M059J (cell line): ENCODE measurements at places on chromosomes 6 and 20.

- no peak for DNase-seq
Measured at GRCh38 chr20:13639150-13639497, 392 bp upstream of the TASP1 start.

- DNase-seq, result peak; percentile 98
Measured at GRCh38 chr20:58623579-58624473, 27.3 kb upstream of the STX16 start.

DNA sequence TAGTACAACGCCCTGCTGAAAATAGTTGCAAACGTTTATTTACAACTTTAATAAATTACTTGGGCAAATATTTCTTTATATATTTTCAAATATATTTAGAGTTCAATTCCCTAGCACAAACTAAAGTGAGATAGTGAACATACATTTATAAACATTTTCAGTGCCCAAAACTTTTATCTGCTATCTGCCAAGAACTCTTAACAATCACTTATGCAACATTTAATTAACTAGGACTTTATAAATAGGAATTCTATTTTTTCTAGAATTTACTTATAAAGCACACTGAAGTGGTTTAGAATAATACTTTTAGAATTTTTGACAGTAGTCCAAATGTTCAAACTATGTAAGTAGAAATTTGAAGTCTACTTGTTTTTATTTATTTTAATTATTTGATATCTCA lies 452.6 kb upstream of the RGS17 start:
- no peak for DNase-seq

- DNase-seq, result no peak
Measured at GRCh38 chr20:8510808-8511207, 378.7 kb downstream of the PLCB1 start.

GRCh38 chr6:44076356-44077213 lies 50.7 kb downstream of the MRPL14 start:
- DNase-seq, result peak; percentile 52

GRCh38 chr6:3990692-3991491 lies 88.0 kb downstream of the FAM217A start:
- peak; percentile 85 for DNase-seq

DNA sequence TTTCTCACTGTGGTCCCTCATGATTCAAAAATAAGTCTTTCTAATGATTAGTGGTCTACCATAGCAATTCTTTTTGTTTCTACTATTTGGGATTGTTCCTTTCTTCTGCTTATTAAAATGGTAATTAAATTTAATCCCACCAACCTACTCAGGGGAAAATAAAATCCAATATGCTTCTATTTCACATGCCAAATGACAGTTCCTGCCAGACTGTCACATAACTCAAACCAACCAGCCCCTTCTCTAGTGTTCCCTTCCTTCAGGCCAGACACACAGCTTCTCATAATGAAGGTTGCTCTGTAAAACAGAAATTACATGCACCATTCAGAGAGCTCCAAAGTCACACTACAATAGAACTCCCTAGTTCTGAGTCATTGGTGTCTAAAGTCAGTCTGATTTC lies 23.2 kb downstream of the PAK5 start:
- DNase-seq, result no peak

DNA sequence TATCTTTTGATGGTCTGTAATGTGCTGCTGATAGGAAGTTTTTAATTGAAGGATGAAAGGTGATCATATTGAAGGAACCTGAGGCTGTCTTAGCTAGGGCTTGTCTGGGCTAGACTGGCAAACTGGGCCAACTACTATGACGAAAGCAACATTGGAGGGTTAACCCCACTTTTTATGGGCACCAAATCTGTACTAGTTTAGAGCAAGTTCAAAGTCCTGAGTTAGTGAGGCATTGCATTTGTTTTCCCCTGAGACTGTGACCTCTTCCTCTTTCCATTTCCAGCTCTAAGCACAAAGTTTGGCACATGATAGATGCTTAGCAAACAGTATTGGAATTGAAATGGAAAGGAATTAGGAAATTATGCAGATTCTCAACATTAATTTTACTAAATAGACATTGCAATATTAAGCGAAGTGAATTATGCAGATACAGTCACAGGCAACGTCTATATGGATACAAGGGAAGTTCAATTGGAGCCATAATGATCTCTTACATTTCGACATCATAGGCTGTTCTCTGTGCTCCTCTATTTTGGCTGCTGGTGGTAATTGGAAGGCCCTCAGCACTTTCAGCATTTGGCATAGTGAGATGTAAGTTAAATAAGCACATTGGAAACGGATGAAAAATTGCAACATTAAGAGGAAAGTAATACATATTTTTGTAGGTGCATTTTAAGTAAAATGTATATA lies 22.2 kb downstream of the CEP57L1 start:
- no peak for DNase-seq

GRCh38 chr20:46269372-46269771 lies 38.9 kb downstream of the CDH22 start:
- DNase-seq, result peak; percentile 15

GRCh38 chr6:46078294-46078693 lies 51.5 kb upstream of the ENPP4 start:
- no peak for DNase-seq

DNA sequence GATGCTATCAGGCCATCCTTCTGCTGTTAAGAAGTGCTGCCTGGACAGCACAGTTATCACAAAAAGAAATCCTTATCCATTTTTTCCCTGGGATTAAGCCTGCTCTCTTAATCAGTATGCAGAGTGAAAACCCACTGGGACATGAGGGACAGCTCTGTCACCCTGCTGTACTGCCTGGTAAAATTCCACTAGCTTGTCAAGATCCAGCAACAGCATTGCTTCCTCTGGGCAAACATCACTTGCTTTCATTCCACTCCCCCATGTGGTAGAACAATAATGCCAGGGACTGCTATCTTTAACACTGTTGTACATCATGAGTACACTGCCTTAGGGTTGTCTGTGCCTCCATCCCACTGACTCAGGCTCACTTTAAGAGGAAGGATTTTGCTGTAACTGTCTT lies 331.3 kb downstream of the KIF16B start:
- peak; percentile 46 for DNase-seq

DNA sequence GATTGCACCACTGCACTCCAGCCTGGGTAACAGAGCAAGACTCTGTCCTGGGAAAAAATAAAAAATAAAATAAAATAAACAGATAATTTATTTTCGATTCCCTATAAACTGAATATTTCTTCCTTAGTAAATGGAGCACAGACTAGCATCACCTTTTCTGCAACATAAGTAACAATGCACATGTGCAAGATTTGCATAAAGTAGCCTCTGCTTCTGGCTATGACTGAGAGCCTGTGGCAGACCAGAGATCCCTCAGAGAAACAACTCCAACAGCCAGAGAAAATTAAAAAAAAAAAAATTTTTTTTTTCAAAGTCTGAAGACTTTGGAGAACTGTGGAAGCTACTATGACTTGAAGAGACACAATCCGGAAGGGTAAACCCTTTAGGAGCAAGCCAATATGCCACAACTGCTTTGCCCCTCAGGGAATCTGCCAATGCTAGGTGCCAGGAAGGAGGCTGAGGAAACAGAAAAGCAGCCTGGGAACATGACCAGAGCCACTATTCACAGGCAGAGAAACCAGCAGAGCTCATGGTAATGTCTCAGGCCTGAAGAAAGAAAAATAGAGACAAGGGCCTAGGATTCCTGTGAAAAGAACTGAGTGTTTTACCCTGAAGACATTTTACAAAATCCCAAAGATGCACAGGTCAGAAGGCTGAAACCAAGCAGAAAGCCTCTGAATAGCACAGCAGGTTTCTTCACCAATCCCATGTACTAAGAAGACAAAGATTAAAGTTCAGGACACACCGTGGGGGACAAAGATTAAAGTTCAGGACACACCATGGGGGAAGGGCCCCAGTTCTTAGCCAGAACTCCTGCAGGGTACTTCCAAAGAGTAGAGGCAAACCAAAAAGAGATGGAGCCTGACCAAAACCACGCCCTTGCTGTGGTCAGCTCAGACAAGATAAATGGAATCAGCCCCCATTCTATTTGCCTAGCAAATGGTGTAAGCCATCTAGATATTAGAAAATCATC lies 25.8 kb downstream of the B4GALT5 start:
- no peak for DNase-seq

GRCh38 chr6:158991017-158991723 lies 8.8 kb downstream of the RSPH3 start:
- peak; percentile 9 for DNase-seq

- no peak for DNase-seq
Measured at GRCh38 chr20:24446811-24447210, 22.6 kb upstream of the SYNDIG1 start.

- DNase-seq, result peak; percentile 96
Measured at GRCh38 chr6:154403788-154404187, 47.2 kb upstream of the IPCEF1 start.

DNA sequence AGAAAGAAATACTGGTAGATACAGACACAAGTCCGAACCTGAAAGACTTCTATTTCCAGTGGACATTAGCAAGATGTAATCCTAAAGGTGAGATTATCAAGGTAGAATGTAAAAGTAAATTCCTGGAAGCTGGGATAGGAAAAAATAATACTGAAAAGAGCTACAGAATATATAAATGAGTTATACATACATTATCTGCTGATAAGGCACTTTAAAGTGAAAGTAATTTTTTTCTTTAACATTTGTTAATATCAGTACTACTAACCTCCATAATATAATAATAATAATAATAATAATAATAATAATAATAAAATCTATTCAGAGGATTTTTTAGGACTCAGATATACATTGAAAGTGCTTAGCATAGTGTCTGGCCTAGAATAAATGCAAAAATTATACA lies 102.5 kb downstream of the RFX6 start:
- no peak for DNase-seq

GRCh38 chr20:11301699-11302098 lies 616.0 kb upstream of the BTBD3 start:
- no peak for DNase-seq

GRCh38 chr6:167125410-167125809 lies 2.5 kb downstream of the CCR6 start:
- no peak for DNase-seq

- peak; percentile 36 for DNase-seq
Measured at GRCh38 chr6:46891252-46891795, 30.4 kb downstream of the ADGRF5 start.

- DNase-seq, result peak; percentile 34
Measured at GRCh38 chr20:17610566-17611289, 40.9 kb downstream of the DSTN start.

DNA sequence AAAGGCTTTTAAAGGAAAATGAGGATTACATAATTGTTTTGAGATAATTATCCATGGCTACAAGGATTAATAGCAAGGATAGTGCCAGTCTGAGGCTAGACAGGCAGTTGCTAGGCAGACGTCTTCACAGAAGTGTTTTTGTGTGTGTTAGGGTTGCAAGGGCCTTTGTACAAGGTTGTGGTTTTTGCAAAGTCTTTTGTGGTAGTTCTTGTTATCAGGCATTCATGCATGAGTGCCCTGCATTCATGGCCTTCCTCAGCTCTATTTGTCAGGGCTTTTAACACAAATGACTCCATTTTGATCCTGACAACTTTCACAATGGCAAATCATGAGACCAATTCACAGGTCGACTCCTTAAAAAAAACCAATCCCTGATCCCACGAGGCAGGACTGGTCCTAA lies 68.1 kb upstream of the TXNDC5 start:
- DNase-seq, result peak; percentile 90

GRCh38 chr6:5208057-5208456 lies 52.7 kb downstream of the LYRM4 start:
- DNase-seq, result no peak

- DNase-seq, result peak; percentile 64
Measured at GRCh38 chr6:163554663-163555062, 140.1 kb downstream of the QKI start.
